NCI-H2107 (cell line): ENCODE measurements at places on chromosomes 3 and 15.

DNA sequence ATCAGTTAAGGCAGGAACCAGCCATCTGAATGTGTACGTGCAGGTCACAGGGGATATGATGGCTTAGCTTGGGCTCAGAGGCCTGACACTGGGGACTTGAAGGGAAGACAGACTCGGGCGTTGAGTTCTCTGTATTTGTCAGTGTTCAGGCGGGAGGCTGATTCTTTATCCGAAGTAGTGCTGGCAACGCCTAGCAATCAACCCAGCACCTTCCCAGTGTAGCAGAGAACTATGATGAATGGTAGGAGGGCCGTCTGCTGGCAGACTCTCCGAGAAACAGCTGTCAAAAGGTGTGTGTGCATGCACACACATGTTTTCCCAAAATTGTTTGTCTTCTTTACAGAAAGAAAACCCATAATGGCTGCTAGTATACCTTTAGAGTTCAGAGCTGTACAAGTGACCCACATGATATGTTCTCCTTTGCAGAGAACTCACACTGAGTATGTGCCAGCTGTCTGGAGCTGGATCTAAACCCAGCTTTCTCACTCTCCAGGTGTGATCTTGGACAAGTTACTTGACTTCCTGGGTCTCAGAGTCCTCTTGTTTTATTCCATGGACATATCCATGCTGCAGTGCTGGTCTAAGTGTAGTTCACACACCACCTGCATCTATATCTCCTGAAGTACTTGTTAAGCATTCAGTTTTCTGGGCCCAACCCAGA lies 74.5 kb upstream of the LARS2 start:
- no peak for DNase-seq

GRCh38 chr3:1002010-1002409 lies 90.8 kb upstream of the CNTN6 start:
- DNase-seq: no peak

GRCh38 chr3:150825916-150826377 lies 63.0 kb upstream of the SIAH2 start:
- DNase-seq: no peak

GRCh38 chr15:51497806-51498205 lies 124.8 kb downstream of the DMXL2 start:
- DNase-seq: no peak

- DNase-seq: no peak
Measured at GRCh38 chr15:98202256-98202655, 241.8 kb downstream of the ARRDC4 start.

GRCh38 chr3:42180901-42181300 lies 85.1 kb downstream of the CCK start:
- DNase-seq: no peak

GRCh38 chr15:95265419-95265997 lies 1034.1 kb downstream of the MCTP2 start:
- no peak for DNase-seq

DNA sequence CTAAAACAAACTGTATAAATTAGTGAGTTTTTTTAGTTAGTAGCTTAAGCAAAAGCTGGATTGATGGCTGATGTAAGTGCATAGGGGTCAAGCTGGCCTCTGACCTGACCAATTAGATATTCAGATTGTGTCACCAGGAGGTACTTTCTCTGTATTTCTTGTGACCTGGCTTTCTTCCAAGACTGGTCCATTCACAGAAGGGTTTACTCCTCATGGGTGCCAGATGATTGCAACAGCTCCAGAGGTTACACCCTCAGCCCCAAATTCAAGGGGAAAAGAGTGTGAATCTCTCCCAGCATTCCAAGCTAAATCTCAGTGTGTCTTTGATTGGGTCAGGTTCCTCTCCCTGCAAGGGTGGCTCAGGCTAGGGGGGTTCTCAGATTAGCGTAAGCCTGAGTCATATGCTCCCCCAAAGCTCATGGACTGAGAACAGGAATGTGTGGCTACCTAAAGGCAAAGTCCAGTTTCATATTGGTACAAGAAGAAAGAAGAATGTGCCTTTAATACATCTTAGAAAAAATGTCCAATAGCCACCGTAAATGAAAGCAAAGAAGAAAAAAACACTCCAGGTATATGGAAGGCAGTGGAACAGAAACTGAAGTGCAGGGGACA lies 16.5 kb downstream of the PML start:
- no peak for DNase-seq

- no peak for DNase-seq
Measured at GRCh38 chr15:31162721-31163510, 61.4 kb upstream of the TRPM1 start.

DNA sequence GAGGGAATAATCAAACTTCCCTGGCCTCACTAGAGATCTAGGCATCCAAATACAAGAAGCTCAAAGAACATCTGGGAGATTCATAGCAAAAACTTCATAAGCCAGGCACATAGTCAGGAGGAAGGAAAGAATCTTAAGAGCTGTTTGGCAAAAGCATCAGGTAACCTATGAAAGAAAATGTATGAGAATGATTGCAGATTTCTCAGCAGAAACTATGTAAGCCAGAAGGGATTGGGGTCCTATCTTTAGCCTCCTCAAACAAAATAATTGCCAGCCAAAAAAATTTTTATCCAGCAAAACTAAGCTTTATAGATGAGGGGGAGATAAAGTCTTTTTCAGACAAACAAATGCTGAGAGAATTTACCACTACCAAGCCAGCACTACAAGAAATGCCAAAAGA lies 1036.3 kb downstream of the TBL1XR1 start:
- no peak for DNase-seq
